ENCODE measurements at places on chromosomes 11 and 22.

DNA sequence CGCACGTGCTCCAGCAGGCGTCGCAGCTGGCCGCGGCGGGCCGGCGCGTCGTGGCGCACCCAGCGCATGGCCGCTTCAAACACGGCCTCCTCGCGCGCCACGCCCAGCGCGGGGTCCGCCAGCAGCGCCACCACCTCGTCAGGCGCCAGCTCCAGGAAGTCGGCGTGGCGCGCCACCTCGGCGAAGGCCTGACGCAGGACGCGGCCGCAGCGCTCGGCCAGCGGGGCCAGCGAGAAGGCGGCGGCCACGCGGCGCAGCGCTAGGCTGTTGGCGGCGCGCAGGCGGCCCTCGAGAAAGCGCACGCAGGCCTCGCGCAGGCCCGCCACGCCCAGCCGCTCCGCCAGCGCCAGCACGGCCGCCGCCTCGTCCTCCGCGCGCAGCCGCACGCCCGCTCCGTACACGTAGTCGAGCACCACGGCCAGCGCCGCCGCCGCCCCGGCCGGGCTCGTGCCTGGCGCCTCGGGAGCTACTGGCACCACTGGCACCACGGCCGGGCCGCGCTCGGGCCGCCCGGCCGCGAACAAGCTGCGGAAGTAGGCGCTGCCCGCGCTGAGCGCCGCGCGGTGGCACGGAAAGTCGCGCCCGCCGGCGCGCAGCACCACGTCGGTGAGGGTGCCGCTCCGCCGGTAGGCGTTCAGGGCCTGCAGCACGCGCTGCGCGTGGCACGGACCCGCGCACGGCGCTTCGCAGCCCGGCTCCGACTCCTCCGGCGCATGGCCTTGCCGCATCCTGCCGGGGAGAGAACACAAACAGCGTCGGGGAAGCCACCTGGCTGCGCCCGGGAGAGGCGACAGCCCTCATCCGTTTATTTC, 2.9 kb downstream of the KLHL35 start:
- DNase-seq, result no peak

DNA sequence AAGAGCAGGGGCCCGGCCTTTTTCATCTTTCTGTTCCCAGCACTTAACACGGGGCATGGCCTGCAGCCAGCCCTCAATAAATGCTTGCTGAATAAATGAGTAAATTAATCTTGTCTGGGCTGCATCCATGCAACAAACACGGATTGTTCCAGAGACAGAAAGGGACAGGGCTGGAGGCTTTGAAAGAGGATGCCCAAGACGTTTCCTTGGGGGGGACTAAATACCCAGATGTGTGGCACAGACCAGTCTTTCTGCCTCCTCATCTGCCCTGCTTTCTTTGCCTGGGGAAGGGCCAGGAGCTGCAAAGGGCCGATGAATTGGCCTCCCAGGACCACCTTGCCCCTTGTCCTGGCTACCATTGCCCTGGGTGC, 40.4 kb downstream of the SHISAL1 start:
- no peak for DNase-seq

- no peak for DNase-seq
These were observed 174.8 kb upstream of the MTMR2 start for GRCh38 chr11:96098511-96099241.

DNA sequence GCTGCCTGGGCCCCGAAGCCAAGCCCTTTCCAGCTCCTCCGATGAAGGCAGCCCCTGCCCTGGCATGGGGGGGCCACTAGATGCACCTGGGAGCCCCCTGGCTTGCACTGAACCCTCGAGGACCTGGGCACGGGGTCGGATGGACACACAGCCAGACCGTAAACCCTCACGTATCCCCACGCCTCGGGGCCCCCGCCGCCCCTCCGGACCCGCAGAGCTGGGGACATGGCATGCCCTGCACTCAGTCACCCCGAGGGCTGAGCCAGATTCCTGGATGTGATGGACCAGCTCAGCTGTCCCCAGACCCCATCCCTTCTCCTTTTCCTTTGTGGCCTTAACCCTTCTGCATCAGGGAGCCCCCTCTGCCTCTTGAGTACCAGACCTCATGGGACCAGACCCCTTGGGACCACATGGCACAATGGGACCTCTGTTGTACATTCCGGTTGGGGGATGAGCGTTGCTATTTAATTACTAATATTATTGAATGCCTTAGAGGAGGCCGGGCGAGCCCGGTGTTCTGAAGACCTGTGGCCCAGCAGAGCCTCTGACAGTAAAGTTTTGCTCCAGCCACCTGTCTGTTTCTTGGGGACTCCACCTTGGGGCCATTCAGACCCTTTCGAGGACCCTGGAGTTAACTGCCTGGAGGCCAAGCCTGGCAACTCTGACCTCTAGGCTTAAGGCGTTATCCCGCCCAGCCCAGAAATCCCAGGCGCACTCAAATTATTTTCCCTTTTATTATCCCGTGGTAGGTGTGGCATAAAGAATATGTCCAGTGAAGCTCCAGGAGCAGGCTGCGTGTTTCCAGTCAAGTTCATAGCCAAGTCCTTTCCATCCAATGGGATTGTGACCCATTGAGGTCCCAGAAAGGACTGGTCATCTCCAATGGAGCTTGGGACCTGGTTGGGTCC, 3.0 kb downstream of the RASL10A start:
- DNase-seq, result no peak

DNA sequence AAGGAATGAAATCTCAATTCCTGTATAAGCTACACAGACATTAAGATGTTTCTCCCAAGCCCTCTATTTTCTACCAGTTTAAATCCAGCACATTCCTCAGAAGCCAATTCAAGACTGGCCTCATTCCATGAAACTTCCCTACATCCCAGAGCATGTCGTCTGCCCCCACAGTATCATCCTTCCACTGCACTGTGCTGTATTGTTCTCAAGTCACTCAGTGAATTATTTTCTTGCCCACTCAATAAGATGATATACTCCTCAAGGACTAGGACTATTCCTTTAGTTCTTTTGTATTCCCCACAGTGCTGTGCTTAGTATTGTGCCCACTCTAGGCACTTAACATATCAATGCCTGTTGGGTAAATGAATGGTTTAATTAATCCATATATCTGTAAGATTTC, 203.1 kb upstream of the BLID start:
- DNase-seq, result no peak

DNA sequence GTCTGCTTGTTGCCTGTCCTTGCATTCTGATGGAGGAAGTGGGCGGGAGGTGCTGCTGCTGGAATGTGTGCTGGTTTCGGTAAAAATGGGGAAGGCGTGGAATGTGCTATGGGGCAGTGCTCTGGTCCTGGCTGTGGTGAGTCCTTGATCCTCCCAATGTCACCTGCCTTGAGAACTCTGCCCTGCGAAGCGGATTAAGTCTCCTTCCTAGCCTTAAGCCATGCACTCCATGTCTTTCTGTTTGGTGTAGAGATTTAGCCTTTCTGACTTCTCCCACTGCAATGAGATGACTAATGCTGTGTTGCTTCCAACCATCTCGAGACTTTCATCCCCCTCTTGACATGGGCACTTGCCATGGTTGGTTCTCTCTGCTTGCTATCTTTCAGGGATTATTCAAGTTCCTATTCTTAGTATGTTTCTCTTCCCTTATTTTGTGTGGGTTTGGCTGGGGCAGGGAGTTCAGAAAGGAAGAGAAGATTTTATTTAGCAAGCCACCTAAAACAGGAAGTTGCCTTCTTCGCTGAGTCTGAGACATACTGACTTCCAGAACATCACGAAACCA, 687.9 kb downstream of the NTM start:
- no peak for DNase-seq

DNA sequence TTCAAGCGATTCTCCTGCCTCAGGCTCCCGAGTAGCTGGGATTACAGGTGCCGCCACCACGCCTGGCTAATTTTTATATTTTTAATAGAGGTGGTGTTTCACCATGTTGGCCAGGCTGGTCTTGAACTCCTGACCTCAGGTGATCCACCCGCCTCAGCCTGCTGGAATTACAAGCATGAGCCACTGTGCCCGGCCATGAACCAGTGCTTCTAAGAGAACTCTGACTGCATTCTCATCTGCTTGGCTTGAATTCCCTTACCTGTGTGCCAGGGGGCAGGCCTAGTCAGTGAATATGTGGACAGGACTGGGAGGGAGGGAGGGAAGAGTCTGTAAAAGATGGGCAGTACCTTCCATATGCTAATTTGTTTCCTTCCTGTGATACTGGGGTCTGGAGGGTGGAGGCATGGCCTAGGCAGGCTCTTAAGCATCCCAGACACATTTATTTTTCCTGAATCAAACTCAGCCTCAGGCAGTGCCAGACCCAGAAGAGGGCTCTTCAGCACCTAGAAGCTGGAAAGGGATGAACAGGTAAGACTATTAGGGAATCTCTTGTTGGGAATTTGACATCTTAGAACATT, 6.6 kb downstream of the RPS25 start:
- DNase-seq, result no peak

DNA sequence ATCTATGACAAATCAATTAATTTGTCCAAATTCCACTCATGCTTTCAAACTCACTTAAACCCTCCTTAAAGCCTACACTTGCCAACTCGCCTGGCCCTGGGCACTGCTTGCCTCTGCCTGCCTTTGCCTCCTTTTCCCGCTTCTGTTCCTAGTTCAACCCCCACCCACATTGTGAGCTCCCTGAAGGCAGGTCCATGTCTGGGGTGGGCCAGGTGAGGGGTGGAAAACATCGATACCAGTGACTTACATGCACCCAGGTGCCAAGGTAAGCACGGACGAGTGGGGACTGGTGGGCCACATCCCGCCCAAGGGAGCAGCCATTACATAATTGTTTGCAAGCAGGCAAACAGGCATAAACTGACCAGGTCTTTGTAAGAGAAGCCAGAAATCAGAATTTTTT, 146.2 kb downstream of the ST3GAL4 start:
- no peak for DNase-seq

GRCh38 chr11:94183886-94184264, 55.2 kb downstream of the PANX1 start:
- DNase-seq, result peak; percentile 1

GRCh38 chr11:93560199-93560932, 17.2 kb upstream of the SMCO4 start:
- DNase-seq, result no peak

DNA sequence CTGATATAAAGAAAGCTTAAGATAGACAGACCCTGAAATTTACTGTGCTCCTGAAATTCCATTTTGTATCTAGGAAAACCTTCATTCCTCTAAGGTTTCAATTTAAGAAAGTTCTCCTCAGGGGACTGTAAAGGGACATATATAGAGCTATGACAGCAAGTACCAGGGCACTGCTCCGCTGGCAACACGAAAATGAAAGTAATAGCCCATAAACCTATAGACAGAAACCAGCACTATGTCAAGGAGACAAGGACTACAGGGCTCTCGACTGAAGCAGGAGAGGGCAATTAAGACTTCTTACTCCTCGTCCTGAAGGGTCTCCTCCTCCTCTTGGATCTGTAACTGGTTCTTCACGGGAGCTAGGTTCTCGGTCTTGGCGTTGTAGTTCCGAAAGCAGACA, 6.9 kb downstream of the FEZ1 start:
- no peak for DNase-seq

GRCh38 chr11:20612416-20612815, 13.0 kb downstream of the SLC6A5 start:
- DNase-seq, result no peak

- no peak for DNase-seq
These were observed 66.1 kb downstream of the RBMXL2 start for GRCh38 chr11:7154881-7155361.

- DNase-seq, result no peak
These were observed 7.1 kb downstream of the YWHAH start for GRCh38 chr22:31951194-31952093.

GRCh38 chr11:63564056-63564774, 1.0 kb upstream of the PLAAT2 start:
- DNase-seq, result no peak

GRCh38 chr22:38267086-38267485, 5.7 kb downstream of the TMEM184B start:
- no peak for DNase-seq

GRCh38 chr22:39524089-39524752, 3.9 kb downstream of the ATF4 start:
- DNase-seq, result no peak

GRCh38 chr11:123684601-123685000, 30.2 kb upstream of the SCN3B start:
- no peak for DNase-seq

DNA sequence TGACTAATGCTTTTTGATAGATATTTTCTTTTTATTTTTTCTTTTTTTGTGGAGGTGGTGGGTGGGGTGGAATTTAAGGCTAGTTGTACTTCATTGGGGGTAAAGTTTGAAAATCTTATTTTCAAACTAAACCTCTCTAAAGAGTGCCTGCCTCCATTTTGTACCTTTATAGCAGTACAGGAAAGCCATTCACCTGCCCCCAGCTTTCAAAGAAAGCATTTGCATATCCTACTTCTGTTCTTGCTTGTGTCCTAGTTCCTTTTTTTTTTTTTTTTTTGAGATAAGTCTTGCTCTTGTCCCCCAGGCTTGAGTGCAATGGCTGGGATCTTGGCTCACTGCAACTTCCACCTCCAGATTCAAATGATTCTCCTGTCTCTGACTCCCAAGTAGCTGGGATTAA, 766.2 kb upstream of the LRRC4C start:
- no peak for DNase-seq
